ENCODE measurements at places on chromosomes 16 and 17.
A peak's percentile ranks its signal among the peaks of the same experiment; 100 is the strongest.

GRCh38 chr16:30805370-30806169 is 18.6 kb upstream of the ZNF629 start:
- H3K36me3 ChIP-seq, result no peaks in the 10 kb centered on the region
- H3K27ac ChIP-seq, result no peak overlapping the region

GRCh38 chr16:7025616-7026190 is 306.9 kb upstream of the RBFOX1 start:
- peaks cover 6% of the 10 kb centered on the region for H3K27me3 ChIP-seq
- H3K4me3 ChIP-seq, result no peak overlapping the region
- H3K4me1 ChIP-seq, result no peaks in the 10 kb centered on the region
- no peak overlapping the region for H3K27ac ChIP-seq
- H3K36me3 ChIP-seq, result no peaks in the 10 kb centered on the region

- H3K4me3 ChIP-seq, result no peak overlapping the region
- DNase-seq, result peak; percentile 66
- H3K27me3 ChIP-seq, result peaks cover 38% of the 10 kb centered on the region
These were observed 119.5 kb downstream of the IRF8 start for GRCh38 chr16:86018487-86018886.

DNA sequence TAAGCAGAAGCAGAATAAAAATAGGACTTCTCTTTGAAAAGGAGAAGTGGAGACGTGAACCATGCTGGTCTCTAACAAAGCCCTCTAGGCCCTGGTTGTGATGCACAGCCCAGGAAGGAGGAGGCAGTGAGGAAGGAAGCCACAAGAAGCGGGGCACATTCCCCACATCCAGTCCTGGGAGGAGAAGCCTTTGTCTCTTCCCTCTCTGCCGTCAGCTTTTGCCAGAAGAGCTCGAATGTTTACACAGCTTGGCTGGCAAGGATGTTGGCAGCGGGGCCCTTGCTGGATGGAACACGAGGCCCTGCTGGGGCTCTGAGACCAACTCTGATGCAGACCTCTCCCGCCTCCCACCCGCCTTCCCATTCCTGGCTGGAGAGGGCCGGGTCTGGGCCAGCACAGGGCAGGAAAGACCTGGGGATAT is 91.3 kb downstream of the MAF start:
- H3K4me3 ChIP-seq, result no peak overlapping the region
- peaks cover 23% of the 10 kb centered on the region for H3K27me3 ChIP-seq
- H3K27ac ChIP-seq, result no peak overlapping the region
- no peaks in the 10 kb centered on the region for H3K36me3 ChIP-seq
- DNase-seq, result no peak
- H3K4me1 ChIP-seq, result no peaks in the 10 kb centered on the region

DNA sequence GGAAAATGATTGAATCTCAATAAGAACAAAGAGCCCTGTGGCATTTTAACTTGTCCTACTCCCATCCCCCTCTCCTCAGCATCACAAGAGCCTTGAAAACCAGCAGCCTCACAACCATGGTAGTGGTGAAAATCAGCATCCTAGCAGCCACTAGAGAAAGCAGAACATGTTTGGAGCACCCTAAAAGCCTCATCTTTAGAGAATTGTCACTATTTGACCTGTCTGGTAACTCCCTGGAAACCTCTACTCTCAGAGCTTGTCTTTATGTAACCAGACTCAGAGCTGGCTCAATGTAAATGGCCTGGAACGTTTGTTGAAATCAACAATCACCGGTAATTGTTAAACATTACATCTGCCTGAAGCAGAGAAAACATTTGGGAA is 70.8 kb downstream of the MMD start:
- peaks cover 25% of the 10 kb centered on the region for H3K27me3 ChIP-seq
- peaks cover 4% of the 10 kb centered on the region for H3K4me1 ChIP-seq
- DNase-seq, result no peak
- H3K36me3 ChIP-seq, result no peaks in the 10 kb centered on the region

GRCh38 chr17:43471585-43472160 is 12.1 kb upstream of the DHX8 start:
- no peak overlapping the region for H3K4me3 ChIP-seq
- peaks cover 43% of the 10 kb centered on the region for H3K27me3 ChIP-seq
- no peaks in the 10 kb centered on the region for H3K4me1 ChIP-seq

- peak; percentile 75 for DNase-seq
- no peaks in the 10 kb centered on the region for H3K36me3 ChIP-seq
- H3K4me3 ChIP-seq, result peak overlapping the region; percentile 68
- no peaks in the 10 kb centered on the region for H3K4me1 ChIP-seq
These were observed 196.7 kb upstream of the GSE1 start for GRCh38 chr16:85416228-85417109.

Data from naive B cell (primary cell).